SK-N-SH (cell line): ENCODE measurements at places on chromosomes 12 and 14.
A peak's percentile ranks its signal among the peaks of the same experiment; 100 is the strongest.

DNA sequence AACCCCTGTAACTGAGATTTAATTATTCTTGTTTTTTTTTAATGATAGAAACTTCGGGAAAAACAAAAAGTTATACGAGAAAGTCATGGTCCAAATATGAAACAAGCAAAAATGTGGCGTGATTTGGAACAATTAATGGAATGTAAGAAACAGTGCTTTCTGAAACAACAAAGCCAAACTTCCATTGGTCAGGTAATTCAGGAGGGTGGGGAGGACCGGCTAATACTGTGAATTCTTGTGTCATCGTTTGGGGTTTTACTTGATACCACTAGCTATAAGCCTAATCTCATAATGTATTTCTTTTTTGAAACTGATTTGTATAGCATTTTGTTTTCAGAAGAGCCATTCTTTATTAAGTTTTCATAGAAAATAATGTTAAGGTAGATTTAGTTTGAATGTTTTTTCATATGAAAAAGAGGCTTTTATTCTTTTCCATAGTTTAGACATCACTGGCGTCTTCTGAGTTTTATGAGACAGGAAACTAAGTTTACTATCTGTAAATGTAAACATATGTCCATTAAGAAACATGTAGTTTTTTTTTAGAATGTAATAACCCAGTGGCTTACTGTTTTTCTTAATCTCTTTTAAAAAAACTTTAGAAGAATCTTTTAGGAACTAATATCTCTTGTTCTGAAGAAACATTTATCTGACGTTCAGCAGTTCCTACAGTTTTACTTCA is 62.9 kb upstream of the ATP2A2 start:
- H3K27ac ChIP-seq = no peak overlapping the region
- H3K4me1 ChIP-seq = peaks cover 7% of the 10 kb centered on the region; the same call in 1 of the 2 replicates
- DNase-seq = no peak
- peaks cover 30% of the 10 kb centered on the region for H3K36me3 ChIP-seq
- no peak overlapping the region for H3K4me3 ChIP-seq

DNA sequence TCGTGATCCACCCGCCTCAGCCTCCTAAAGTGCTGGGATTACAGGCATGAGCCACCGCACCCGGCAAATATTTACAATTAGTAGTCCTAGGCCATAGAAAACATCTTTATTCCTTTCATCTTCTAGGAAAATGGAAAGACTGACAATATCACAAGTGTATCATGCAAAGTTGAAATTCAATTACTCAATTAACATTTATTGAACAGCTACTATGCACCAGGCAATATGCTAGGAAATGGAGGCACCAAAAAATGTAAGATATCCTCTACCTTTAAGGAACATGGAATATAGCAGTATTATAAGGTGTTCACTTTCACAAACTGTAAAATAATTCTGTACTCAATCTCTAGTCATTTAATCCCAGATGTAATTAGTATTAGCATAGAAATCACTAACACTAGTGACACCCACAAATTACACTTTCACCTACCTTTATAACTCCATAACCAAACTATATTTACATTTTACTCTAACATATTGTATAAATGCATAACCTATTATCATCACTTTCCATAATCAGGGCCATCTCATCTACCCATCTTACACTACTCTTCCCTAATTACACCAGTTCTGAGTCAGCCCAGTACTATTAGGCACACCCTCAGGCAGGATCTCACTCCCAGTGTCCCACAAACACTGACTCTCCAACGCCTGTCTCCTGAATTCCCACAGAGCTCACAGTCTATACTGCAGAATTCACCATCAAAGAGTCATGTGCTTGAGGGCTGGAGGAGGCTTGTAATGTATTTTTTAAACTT is 10.4 kb downstream of the CORO1C start:
- peaks cover 60% of the 10 kb centered on the region for H3K4me1 ChIP-seq
- H3K27ac ChIP-seq = peak overlapping the region; percentile 93
- DNase-seq = no peak

GRCh38 chr14:95776798-95777534 is 63.0 kb upstream of the TCL1A start:
- H3K4me3 ChIP-seq = no peak overlapping the region
- no peak overlapping the region for H3K27ac ChIP-seq
- DNase-seq = no peak
- H3K27me3 ChIP-seq = no peaks in the 10 kb centered on the region
- no peaks in the 10 kb centered on the region for H3K36me3 ChIP-seq

DNA sequence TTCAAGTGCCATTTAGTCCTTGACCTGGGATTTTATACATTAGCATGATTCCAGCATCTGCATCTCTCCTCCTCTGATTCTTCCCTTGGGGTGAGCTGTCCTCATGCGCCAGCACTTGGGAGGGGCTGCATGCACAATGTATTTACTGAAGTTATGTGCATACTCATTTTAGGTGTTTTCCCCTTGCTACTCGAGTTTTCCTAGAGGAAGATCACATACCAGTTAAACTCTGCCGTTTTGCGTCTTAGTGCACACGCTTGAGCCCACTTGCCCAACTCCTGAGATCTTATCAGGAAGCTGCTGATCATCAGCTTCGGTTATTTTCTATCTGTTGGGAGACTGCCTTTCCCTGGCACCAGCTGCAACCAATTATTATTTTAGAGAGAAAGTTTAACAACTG is 78.8 kb downstream of the C14orf132 start:
- H3K27me3 ChIP-seq = no peaks in the 10 kb centered on the region
- H3K36me3 ChIP-seq = no peaks in the 10 kb centered on the region
- no peak for DNase-seq

GRCh38 chr12:116159593-116160200 is 117.8 kb downstream of the MED13L start:
- H3K27ac ChIP-seq = peak overlapping the region; percentile 67; the same call in 1 of the 2 replicates
- H3K4me3 ChIP-seq = no peak overlapping the region
- H3K36me3 ChIP-seq = no peaks in the 10 kb centered on the region

- H3K4me3 ChIP-seq = no peak overlapping the region
- H3K27me3 ChIP-seq = no peaks in the 10 kb centered on the region
- no peak overlapping the region for H3K27ac ChIP-seq
- DNase-seq = no peak
- H3K4me1 ChIP-seq = 0 out of 2 replicates have a peak, but pooled peaks cover 9% of the 10 kb centered on the region
- no peaks in the 10 kb centered on the region for H3K36me3 ChIP-seq
Observed at GRCh38 chr12:115351514-115352077, 667.6 kb upstream of the TBX3 start.

- H3K4me1 ChIP-seq = peaks cover 6% of the 10 kb centered on the region; the same call in 1 of the 2 replicates
- peaks cover 11% of the 10 kb centered on the region; the same call in 1 of the 2 replicates for H3K36me3 ChIP-seq
- no peak overlapping the region for H3K27ac ChIP-seq
- H3K27me3 ChIP-seq = no peaks in the 10 kb centered on the region
Observed at GRCh38 chr12:120489018-120489417, 6.9 kb upstream of the DYNLL1 start.

DNA sequence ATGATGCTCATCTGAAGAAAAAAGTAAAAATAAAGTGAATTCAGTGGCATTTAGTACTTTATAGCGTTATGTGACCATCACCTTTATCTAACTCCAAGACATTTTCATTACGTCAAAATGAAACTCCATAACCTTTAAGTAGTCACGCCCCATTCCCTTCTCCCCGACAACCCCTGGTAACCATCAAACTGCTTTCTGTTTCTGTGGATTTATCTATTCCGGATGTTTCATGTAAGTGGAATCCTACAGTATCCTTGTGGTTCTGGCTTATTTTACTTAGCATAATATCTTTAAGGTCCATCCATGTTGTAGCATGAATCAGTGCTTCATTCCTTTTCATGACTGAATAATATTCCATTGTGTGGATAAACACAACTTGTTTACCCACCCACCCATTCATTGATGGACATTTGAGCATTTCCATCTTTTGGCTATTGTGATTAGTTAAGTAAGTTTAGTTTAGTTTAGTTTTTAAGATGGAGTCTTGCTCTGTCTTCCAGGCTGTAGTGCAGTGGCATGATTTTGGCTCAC is 18.5 kb upstream of the MAP1LC3B2 start:
- H3K27me3 ChIP-seq = no peaks in the 10 kb centered on the region
- H3K4me1 ChIP-seq = peaks cover 18% of the 10 kb centered on the region; the same call in 1 of the 2 replicates
- no peaks in the 10 kb centered on the region for H3K36me3 ChIP-seq
- H3K27ac ChIP-seq = peak overlapping the region; percentile 48
- H3K4me3 ChIP-seq = peak overlapping the region; percentile 4; the same call in 1 of the 2 replicates
